ENCODE measurements at places on chromosomes 3 and 15. TPM values are rescaled to one million over a fixed set of nuclear protein-coding genes. Genes with fewer than 3 reads are reported as not detected.

Gene FSIP1
- total RNA-seq, result 2.0 TPM

Gene CAV3
- total RNA-seq, result not detected

Gene GPR27
- 8.5 TPM for total RNA-seq

Gene PCSK6
- 48.8 TPM for total RNA-seq

DNA sequence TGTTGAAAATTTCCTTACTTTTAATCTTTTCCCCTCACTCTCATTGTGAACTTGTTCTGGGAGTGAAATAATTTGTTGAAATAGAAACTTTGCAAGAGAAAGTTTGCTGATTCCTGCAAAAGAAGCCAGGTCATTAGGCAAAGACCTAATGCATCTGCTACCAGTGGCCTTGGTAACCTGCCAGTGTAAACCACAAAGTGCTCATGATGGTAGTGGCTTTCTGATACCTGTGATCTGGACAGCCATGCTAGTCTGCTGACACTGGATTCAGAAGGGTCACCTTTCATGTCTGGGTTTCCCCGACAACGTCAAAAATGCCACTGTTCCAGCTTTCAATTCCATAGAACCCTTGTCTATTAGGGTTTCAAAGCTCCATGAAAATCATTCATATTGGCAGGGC is 123.7 kb upstream of the MCTP2 start:
- no peak for DNase-seq

DNA sequence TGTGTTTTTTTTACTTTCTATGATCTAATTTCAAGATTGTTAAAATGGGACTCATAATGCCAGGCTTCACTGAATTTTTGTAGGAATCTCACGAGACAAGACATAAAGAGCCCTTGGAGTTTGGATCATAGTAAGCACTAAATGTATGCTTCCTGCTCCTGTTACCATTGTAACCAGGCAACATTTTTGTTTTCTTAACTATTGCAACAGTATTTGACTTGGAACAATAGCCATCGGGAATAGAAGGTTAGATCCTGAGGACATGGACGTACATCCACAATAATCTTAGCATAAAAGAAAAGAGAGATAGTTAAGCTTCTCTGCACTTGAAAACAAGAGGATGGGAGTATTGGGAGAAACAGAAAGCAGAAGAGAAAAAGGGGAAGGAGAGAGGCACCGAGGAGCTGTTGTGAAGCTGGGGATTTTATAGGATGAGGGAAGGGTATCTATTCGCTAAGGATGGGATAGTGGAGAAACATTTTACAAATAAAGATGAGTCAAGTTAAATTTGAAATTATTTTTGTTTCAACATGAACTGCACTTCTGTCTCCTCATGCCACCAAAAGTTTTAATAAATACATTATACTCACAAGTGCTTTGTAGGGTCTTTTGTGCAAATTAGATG is 131.4 kb downstream of the TMCO5A start:
- DNase-seq, result no peak

GRCh38 chr3:124084022-124084881 is 92.3 kb upstream of the ROPN1 start:
- no peak for DNase-seq

DNA sequence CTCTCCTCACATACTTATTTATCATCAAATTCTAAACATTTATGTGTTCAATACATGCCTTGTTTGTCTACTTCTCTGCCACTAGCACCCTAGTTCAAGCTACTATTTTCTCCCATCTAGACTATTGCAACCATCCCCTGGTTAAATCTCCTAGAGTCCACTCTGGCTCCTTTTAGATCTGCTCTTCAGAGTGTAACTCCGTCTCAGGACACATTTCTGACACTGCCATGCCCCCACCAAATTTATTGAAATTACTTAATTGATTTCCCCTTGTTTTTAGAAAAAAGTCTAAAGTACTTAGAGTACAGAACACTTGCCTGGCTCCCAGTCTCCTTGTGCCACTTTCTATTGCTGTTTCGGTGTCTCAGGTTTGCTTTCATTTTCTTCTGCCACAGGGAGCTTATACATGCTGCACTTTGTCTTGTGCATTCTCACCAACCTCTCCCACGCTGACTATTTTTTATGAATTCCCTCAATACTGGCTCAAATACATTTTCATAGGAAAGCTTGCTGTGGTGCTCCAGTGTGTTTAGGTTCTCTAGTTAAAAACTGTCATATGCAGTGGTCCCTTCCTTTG is 792.3 kb downstream of the DIPK2A start:
- no peak for DNase-seq

DNA sequence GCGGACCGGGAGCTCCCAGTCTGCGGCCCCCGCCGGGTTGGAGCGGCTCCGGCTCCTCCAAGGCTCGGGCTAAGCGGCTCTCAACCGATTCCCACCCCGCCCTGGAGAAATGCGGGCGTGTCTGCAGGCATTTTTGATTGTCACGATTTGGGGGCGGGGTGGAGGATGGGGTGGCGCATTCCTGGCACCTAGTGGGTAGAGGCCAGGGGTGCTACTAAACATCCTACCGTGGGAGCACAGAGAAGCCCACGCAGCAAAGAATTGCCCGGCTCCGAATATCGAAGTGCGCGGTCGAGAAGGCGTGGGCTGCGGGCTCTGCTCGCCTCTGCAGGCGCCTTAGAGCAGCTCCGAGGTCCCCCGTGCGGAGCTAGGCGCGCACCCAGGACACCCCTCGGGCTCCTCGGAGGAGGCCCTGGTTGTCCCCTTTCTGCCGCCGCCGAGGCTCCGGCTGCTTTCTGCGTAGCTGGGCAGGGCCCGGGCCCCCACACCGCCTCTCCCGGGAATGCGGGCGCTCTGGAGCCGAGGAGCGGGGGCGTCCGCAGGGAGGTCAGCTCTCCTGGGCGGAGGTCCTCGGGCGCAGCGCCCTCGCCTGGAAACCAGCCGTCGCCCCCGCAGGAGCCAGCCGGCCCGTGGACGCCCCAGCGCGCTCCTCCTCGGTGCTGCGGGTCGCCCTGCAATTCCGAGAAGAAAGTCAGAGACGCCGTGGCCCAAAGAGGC is 16.5 kb upstream of the LAMP3 start:
- DNase-seq, result peak; percentile 62

DNA sequence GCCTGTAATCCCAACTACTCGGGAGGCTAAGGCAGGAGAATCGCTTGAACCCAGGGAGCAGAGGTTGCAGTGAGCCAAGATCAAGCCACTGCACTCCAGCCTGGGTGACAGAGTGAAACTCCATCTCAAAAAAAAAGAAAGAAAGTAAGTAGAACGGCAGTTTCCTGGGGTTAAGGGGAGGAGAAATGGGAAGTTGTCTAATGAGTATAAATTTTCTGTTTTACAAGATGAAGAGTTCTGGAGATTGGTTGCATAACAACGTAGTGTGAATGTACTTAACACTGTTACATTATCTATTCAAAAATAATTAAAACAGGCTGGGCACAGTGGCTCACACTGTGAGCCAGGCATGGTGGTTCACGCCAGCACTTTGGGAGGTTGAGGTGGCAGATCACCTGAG is 45.4 kb downstream of the GRK7 start:
- DNase-seq, result no peak

GRCh38 chr3:97815149-97815917 is 6.5 kb upstream of the CRYBG3 start:
- DNase-seq, result no peak

- no peak for DNase-seq
These were observed at the start of gene SLC28A2 for GRCh38 chr15:45251888-45252287. Gene SLC28A2 (plus strand): TSS chr15:45252234. CDS start chr15:45253216, 982 bp downstream.
